ENCODE measurements at places on chromosomes 7 and 10.

- DNase-seq = no peak
Measured at GRCh38 chr10:97715259-97715874, 1.8 kb downstream of the MARVELD1 start.

- no peak for DNase-seq
Measured at GRCh38 chr7:29229066-29229465, 34.5 kb downstream of the CHN2 start.

DNA sequence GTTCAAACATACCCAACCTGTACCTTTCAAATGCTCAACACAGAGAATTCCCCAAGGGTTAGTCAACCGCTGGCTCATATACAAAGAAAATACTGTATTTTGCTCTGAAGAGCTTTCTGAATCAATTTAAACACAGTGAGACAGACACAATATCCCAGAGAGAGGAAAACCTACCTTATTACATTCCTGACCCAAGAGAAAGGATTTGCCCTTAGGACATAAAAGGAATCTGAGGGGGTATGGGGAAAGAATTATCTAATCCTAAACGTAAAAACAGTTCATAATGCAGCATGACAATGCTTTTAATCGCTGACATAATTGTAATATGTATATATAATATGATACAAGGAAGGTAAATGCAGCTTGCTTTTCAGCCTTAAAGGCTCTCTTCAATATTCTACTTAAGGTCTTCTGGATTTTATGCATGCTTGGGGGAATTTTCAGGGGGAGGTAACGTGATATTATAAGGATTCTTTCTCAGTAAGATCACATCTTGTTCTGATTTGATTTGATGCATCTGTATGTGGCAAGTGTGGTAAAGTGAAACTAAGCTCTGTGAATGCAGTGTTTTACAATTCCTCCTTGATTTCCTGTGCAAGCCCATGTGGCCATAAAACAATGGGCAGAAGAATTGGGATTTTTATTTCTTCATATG, 240.5 kb downstream of the GLI3 start:
- DNase-seq = peak; percentile 85

GRCh38 chr7:156173346-156173745, 361.1 kb upstream of the SHH start:
- no peak for DNase-seq

DNA sequence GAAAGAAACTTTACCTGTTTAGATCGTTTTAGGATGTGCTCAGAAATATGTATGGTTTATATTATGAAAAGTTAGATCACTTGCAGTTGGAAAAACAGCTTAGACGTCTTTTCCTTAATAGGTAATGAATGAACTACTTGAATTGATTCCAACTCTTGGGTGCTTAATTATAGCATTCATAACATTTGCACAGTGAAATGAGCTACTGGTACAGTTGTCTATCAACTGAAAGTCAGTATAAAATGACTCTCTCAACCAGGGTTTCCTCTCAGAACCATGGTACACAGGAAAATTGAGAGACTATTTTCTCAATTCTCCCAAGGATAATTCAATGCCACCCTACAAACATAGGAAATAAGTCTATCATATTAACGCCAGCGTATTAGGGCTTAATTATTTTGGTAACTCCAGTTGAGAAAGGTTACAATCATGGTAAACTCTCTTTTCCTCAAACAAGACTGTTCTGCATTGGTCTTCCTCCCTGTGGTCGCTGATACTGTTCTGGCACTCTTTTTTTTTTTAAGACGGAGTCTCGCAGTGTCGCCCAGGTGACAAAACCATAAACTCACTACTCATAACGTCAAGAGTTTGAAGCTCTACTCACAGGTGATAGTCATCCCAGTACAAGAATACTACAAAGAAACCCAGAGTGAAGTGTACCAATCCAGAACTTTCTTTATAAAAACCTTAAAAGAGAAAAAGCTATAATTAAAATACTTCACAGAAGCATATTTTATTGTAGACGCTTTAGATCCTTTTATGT, 2.0 kb downstream of the ANLN start:
- DNase-seq = peak; percentile 21

DNA sequence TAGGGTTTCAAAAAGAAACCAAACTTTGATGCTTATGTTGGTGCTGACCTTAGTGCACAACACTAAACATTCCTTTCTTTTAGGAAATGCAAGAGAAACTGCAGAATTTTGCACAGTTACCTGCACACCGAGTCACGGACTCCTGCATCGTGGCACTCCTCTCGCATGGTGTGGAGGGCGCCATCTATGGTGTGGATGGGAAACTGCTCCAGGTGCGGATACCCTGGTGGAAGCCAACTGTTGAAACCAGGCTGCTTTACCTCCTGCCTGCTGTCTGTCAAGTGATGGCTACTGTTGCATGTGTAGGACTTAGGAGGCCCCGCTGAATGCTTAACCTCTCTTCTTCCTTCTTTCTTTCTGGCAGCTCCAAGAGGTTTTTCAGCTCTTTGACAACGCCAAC, 11.7 kb downstream of the CASP2 start:
- peak; percentile 9 for DNase-seq

GRCh38 chr10:111093741-111094380, 17.0 kb downstream of the ADRA2A start:
- DNase-seq = peak; percentile 37

DNA sequence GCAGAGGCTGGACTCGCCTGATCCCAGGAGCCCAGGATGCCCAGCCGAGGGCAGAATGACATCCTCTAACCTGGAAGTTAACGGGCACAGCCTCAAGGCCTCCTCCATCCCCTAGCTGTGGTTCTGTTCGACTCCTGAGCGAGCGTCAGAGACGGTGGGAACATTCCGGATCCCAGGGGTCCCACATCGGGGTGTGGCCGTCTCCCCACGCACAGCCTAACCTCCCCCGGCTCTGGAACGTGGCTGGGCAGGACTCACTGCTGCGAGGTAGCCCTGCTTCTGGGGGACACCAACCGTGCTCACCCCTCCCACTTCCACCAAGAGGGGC, 8.4 kb downstream of the FOXL3 start:
- no peak for DNase-seq

- no peak for DNase-seq
Measured at GRCh38 chr7:69892790-69893189, 294.5 kb downstream of the AUTS2 start.

- DNase-seq = no peak
Measured at GRCh38 chr7:118140468-118140867, 43.5 kb upstream of the LSM8 start.

GRCh38 chr7:98116656-98117461, 10.2 kb downstream of the LMTK2 start:
- no peak for DNase-seq

DNA sequence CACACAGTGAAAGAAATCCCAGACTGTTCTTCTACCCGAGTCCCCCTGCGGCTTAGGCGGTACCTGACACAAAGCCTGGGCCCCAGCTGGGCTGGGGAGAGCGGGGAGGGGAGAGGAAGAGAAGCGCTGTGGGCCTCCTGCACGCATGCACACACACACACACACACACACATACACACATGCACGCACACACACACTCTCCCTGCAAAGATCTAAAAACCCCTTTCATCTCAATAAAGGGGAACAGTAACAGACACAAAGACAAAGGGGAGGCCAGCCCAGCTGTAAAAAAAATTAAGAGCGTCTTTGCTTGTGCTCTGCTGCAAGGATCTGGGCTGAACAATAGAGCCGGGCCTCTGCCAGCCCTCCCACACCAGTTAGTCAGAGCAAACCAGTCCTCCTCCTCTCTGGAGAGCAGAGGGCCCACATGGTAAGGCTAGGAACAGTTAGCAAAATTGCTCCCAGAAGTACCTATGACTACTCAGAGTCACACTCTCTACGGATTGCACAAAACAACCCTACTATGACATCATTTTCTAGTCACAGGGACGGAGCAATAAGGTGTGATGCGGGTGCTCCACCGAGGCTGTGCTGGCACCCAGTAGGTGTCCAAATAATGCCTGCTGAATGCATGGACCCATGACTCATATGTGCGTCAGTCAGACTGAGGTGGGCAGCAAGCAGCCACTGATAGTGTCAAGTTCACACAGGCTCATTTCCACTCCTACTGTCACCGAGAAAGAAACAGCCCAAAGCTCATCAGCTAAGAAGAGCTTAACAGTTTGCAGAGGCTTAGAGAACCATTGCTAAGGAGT, 9.2 kb downstream of the ITPRIP start:
- peak; percentile 91 for DNase-seq

GRCh38 chr10:47337310-47337709, 10.9 kb upstream of the RBP3 start:
- no peak for DNase-seq

DNA sequence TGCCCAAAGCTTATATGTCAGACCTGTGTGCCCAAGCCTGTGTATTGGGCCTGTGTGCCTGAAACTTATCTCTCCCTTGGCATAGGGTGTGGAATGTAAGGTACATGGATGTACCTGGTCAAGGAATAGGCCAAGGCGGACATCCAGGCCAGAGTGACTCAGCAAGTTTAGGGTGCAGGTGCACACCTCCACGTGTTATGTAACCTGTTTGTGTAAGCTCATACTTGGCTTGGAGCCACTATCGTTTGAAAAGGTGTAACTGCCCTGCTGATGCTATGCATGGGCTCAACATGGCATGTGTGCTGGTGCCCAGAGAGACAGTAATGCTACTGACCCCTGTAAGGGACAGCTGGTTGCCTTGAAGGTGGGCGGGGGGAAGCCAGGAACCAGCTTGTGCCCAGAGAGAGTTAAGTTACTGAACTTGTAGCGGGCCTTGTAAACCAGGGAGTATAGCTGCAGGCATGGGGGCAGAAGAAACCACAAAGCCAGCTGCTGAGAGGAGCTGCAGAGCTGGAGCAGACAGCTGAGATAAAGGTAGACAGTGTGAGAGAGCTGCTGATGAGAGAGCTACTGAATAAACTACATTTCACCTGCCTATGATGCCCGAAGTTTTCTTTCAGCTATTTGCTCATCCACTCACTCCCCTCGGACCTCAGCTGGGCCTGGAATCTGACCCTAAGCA, 656.4 kb upstream of the ZWINT start:
- DNase-seq = no peak

DNA sequence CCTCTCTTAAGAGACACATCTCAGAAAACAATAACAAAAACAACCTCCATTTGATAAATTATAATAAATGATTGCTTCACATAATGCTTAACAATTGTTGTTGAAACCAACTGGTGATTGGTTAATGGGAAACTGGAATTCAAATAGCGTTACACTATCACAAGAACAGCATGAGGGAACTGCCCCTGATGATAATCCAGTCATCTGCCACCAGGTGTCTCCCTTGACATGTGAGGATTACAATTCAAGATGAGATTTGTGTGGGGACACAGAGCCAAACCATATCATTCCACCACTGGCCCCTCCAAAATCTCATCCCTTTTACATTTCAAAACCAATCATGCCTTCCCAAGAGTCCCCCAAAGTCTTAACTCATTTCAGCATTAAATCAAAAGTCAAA, 375.9 kb downstream of the BMPER start:
- DNase-seq = no peak

GRCh38 chr10:80253266-80253962, 36.0 kb downstream of the MAT1A start:
- DNase-seq = no peak

GRCh38 chr7:114944745-114945625, 23.1 kb downstream of the MDFIC start:
- DNase-seq = peak; percentile 89

DNA sequence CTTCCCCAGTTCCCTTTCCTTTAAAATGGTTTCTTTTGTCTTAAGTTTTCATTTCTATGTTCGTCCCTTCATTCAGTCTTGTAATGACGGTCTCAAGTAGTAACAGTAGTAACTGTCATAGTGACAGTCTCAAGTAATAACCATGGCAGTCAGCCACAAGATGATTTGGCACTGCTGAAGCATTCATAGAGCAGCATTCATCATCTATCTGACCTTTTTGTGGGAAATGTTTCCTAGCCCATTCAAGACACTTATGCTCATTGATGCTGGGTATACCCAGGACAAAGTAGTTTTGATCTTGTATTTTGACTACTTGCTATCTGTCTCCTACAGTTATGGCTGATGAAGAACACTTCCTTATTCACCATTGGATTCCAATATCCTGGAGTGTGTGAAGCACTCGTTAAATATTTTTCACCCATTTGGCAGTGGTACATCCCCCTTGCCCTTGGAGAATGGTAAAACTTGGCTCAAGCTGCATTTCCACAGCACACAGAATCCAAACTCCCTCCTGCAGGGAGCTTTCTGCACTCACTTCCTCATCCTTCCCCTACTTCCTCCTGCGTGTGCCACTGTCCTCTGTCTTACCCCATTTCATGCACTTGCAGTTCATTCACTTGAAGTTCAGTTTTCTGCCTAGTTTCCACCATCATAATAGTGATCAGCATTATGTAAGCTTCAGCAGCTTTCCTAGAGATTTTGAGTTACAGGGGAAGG, 19.0 kb downstream of the GIMAP4 start:
- no peak for DNase-seq

DNA sequence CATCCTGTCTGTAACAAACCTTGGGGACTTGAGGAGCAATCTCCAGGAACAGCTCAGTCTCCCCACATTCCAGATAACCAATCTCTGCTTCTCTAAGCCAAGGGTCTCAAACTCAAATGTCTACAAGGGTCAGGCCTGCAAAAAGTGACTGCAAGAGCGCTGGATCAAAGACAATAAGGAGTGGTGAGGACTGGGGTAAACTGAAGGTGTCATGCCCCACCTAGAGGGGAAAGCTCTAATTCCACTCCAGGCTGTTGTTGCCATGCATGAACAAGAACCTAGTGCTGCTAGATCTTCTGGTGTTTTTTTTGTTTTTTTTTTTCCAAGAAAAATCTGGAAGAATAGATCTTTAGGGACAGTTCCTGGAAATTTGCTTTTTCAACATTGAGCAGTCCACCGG, 117.9 kb upstream of the MACROH2A2 start:
- DNase-seq = no peak

- DNase-seq = no peak
Measured at GRCh38 chr10:104505521-104506042, 135.5 kb upstream of the SORCS3 start.

GRCh38 chr10:650886-651615, 38.4 kb downstream of the DIP2C start:
- peak; percentile 75 for DNase-seq

GRCh38 chr7:23396222-23397015, 73.9 kb downstream of the IGF2BP3 start:
- DNase-seq = peak; percentile 78

DNA sequence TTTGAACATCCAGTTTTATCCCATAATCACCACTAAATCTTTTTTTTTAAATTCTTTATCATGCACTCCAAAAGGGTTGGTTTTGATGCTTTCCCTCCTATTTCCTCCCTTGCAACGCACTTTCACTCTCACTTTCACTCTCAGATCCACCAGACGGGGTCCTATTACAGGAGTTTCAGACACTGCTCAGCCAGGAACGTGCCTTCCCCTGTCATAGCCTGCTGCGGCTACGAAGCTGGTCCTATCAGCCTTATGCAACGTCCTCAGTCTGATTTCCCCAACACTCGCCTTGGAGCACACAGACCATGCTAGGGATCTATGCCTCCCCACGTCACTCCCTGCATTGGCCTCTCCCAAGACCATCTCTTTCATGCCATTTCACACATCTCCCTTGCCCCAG, 23.4 kb downstream of the ZPBP start:
- DNase-seq = no peak

Data from fibroblast of skin of right biceps (primary cell).